Myocyte (in vitro differentiated cells): ENCODE measurements at places on chromosomes 1 and 21. TPM values are rescaled to one million over a fixed set of nuclear protein-coding genes. Genes with fewer than 3 reads are reported as not detected.

DNA sequence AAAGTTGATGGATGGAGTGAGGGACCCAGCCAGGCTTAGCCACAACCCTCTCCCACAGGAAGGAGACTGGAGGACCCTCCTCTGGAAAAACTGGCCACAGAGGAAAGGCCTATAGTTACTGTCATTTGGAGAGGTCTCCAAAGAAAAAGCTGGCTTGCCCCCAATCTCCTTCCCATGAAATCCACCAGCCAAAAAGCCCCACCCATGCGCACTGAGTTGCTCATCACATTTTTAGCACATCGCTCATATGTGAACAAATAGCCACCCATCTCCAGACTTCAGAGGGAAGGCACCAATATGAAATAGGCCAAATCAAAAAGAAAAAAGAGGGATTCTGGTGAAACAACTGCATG is 36.9 kb upstream of the QSOX1 start:
- peak; percentile 76 for DNase-seq

- peak; percentile 68 for DNase-seq
Measured at GRCh38 chr1:161738627-161739287, 10.8 kb upstream of the DUSP12 start.

DNA sequence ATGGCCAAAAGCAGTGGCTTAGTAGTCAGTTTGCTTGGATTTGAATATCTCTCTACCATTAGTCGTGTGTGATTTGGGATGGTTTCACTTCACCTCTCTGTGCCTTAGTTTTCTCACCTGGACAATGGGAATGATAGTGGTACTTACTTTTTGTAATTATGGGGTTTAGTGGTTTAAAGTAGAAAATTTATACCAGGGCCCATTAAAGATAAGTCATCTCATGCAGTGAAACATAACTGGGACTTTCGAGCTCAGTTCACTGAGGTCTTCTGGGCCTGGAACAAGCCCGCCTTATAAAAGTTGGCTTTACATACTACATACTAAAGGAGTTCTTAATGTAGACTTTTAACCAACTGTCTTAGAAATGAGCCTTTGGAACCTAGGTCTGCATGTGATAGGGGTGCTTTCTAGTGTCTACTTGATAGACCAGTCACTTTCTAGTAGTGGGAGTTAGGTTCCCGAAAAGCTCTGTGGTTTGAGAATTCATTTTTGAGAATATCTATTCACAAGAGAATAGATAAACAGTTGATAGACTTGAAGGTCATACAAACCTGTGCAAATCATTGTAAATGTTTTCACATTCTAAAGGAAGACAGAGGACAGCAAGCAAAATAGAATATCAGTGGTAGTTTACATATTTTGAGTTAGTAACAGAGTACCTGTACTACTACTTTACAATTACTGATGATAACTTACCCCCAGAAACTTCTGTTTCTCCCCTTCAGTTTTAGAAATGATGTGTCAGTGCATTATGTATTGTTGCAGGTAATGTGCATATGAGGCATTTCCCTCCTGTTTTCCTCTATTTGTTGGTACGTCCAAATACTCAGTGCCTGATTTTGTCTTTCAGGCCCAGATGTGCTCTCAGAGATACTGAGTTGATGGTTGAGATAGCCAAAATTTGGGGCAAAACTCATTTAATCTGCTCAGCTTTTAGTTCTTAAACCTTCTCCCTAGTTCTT is 48.0 kb downstream of the DYRK1A start:
- no peak for DNase-seq

- DNase-seq = peak; percentile 9
Measured at GRCh38 chr1:119482517-119483425, 24.2 kb upstream of the HSD3B1 start.

Gene REG4
- not detected in 2 replicates for total RNA-seq

Gene LYPD8
- not detected in 2 replicates for total RNA-seq
